ENCODE measurements at places on chromosomes 3 and 15.

- no peak for DNase-seq
These were observed 330.7 kb downstream of the FHIT start for GRCh38 chr3:60920519-60920918.

DNA sequence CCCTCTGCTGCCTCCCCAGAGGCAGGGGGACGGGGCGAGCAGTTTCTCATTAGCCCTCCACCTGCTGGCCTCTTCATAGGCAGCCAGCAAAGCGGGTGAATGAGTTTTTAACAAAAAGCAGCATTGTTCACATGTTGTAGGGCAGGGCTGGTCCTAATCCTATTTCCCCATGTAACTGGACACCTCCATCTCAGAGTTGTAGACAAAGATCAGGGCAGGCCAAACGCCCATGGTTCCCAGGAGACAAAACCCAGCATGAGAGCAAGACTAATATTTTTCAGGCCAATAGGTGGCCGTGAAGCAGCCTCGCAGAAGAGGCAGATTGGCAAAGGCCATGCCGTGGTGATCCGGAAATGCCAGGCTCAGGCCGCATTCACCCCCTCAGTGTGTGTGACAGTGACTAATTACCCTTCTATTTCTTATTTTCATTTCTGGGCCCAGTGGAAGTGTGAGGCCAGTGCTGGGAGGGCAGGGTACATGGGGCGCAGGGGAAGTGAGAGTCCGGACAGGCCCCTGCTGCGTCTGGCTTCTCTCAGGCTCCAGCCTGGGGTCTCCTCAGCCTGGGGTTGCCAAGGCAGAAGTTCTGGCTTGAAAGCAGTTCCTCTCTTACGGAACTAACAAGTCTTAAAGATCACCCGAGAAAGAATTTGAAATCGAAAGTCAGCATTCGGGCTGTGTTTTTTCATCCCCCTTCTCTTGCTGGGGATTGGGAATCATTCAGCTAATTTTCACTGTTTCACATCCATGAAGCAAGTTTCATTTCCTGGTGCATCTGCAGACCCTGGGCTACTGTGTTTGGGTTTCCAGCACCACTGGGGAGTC lies 64.8 kb downstream of the BOC start:
- DNase-seq: no peak

DNA sequence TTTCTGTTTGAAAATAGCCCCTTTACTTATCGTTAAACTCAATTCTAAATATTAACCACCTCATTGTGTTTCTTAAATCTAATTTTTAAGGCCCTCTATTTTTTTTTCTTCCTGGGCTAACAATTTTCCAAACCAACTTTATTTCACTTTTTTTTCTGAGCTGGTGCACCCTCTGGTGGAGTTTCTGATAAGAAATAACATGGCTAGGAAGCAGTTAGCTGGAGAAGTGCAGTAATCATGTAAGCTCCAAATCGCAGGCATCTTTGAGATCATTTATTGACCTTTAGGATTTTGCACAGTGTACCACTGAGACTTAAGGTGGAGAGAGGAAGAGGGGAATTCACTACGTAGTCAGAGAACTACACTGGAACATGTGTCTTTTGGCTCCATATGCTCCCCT lies 6.4 kb downstream of the TMEM207 start:
- no peak for DNase-seq

- DNase-seq: no peak
These were observed 5.0 kb upstream of the UACA start for GRCh38 chr15:70768257-70768883.

GRCh38 chr15:56249092-56249491 lies 5.4 kb upstream of the RFX7 start:
- peak; percentile 20 for DNase-seq

DNA sequence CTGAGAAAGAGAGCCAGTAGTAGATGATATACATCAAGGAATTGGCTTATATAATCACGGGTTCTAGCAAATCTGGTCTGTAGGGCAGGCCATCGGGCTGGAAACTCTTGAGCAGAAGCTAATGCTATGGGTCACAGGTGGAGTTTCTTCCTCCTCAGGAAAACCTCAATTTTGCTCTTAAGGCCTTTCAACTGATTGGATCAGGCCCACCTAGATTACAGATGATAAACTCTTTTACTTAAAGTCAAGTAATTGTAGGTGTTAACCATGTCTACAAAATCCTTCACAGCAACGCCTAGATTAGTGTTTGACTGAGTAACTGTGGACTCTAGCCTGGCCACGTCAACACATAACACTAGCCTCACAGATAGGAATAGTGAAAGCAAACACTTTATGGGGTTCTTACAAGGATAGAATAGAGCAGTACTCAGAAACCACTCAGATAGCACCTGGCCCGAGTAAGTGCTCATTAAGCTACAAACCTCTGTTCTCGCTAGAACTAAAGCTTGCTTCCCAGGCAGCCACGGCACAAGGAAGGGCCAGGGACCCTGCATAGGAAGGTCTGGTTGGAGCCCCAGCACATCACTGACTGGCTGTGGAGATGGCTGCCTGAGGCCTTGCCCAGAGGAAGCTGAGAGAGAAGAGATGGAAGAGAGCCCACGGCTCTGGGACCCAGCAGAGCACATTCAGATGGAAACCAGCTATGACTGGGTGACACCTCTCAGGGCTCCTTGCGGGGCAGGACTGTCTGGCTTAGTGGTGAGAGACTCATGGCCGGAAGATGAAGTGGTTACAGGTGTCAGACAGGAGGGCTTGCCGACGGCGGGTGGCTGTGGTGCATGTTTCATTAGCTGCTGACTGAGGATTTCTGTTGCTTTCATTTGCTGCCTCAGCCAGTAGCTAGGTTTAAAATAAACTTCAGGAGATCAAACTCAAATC lies 202.5 kb upstream of the TLE3 start:
- no peak for DNase-seq

DNA sequence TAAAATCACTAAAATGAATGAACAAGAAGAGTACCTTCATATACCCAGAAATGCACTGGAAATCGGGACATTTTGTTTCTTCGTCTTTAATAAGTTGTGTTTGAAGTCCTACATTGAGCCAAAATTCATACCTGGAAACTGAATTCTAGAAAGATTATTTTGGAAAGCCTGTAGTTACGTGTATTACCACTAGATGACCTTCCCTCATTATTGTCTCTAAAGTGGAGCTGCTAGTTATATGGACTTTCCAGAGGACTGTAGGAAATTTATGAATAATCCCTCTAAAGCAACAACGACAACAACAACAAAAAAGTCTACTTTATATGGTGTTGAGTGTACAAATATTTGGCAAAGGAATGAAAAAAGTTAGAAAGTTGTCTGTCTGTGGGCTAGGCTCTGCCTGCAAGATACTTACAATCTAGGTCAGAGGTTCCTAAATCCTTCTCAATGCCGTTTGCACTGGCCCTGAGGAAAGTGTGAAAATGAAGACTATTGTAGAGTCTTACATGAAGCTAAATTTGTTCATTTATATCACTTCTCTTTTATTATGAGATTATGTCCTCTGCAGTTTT lies 234.8 kb upstream of the NR2E3 start:
- no peak for DNase-seq

- DNase-seq: no peak
These were observed 308.2 kb downstream of the CTNNB1 start for GRCh38 chr3:41507336-41508062.

DNA sequence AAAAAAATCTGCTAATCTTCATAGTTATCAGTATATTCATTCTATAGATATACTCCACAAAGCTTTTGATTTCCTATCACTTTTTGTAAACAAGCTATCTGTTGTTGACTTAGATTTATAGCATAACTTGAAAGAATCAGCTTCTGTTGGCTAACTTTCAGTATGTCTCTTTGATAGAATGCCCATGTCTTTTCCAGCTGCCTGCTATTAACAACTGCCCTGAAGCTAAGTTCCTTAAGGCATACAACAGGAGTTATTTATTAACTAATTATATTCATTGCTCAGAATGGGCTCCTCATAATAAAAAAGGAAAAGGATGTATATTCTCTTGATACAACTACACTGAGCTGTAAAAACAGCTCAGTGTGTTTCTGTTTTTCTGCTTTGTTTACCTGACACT lies 293.9 kb downstream of the TUSC7 start:
- no peak for DNase-seq

- DNase-seq: no peak
These were observed 213.4 kb upstream of the SLC2A2 start for GRCh38 chr3:171239757-171240503.

DNA sequence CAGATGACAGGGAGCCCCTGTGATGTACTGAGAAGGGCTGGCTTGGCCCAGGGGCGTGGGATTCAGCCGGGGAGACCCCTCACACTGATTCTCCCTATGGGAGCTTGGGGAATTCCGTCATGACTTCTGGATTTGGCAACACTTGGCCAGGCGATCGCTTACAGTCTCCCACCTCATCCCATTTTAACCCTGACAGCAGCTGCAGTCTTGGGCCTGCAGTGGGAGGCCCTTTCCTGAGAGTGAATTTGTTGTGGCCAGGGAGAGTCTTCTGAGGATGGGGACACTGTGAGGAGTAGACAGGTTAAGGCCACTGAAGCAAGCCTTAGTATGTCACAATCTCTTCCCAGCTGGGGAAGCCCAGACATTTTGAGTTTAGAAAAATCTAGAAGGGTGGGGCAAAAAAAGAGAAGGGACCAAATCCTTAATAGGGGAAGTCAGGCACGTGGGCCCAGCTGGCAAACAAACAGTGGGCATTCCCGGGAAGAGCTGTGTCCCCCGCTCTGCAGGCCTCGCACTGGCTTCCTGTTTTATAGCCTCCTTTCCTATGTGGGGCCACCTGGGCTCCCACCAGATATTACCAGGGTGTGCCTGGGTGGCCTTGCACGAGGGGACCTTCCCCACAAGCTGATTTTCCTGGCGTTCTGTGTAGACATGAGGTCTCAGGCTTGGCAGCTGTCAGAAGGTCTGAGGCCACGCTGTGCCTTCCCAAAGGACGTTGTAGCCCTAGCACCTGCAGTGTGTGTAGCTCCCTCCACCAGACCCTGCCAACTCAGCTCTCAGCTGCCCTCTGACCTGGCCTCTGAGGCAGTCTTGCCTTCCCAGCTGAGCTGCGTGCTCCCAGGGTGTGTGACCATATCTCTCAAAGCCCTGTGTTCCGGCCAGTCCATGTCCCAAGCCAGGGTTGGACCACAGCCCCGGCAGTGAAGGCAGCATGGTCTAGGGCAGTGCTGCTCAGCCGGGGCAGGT lies 64.5 kb downstream of the FEM1B start:
- DNase-seq: no peak

- no peak for DNase-seq
These were observed 44.0 kb upstream of the CGNL1 start for GRCh38 chr15:57332326-57332725.

GRCh38 chr3:127991251-127991650 lies 61.0 kb upstream of the SEC61A1 start:
- no peak for DNase-seq

DNA sequence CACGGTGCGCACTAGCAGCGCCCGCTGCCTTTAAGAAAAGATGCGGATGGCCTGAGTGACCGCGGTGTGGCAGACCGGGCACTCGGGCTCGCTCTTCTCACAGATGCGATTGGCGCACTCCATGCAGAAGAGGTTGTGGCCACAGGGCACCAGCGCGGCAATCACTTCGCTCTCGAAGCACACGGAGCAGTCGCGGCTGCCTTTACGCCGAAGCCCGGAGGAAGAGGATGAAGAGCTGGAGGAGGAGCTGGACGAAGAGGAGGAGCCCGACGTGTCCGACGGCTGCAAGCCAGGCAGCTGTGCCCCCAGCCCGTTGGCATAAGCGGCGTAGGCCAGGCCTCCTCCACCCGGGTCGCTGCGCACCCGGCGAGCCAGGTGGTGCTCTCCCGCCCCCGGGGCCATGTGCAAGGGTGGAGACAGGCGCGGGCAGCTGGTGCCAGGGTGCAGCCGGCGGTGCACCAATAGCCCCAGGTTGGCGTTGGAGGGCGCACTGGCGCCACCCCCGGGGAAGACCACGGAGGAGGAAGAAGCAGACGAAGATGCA lies 2.6 kb downstream of the MEX3B start:
- no peak for DNase-seq

GRCh38 chr3:58863206-58863605 lies 186.6 kb downstream of the CFAP20DC start:
- no peak for DNase-seq

- DNase-seq: no peak
These were observed 32.5 kb upstream of the TMOD3 start for GRCh38 chr15:51796847-51797401.

GRCh38 chr15:66154581-66154980 lies 99.0 kb downstream of the MEGF11 start:
- no peak for DNase-seq

- peak; percentile 51 for DNase-seq
These were observed at the start of gene LRRC15 for GRCh38 chr3:194369522-194370279. LRRC15 (minus strand) TSS chr3:194369743; CDS start chr3:194361043, 8,700 bp downstream.

DNA sequence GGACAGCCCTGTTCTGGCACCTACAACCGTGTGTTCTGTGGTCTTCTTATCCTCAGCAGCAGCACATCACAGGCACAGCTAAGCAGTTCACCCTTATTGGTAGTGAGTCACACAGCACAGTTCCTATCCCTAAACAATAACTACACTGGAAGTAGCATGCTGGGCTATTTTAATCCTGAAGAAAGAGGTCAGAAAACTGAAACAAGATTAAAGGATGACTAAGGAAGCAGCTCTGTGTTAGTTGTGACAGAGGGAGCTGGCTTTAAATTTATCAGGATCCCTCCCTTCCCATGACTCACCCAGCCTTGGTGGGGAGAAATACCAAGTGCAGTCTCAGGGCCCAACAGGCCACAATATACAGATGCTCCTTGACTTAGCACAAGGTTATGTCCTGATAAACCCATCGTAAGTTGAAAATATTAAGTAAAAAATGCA lies 144.3 kb downstream of the ERC2 start:
- DNase-seq: no peak

DNA sequence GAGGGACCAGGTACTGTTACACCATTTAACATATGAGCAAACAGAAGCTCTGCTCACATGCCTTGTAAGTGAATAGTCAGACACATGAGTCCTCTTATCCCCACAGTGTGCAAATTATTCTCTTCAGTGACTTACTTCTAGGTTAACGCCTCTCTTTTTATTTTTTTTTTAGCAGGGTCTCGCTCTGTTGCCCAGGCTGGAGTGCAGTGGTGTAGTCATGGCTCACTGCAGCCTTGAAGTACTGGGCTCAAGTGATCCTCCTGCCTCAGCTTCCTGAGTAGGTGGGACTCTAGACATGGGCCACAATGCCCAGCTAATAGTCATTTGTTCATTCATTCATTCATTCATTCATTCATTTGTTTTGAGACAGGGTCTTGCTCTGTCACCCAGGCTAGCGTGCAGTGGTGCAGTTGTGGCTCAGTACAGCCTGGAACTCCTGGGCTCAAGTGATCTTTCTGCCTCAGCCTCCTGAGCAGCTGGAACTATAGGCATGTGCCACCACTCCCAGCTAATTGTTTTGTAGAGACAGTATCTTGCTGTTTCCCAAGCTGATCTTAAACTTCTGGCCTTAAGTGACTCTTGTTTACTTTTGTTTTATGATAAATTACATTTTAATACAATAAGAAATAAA lies 94.7 kb downstream of the LRRC28 start:
- DNase-seq: no peak
